ENCODE measurements at places on chromosomes 16 and 17. TPM values are rescaled to one million over a fixed set of nuclear protein-coding genes. Genes with fewer than 3 reads are reported as not detected.

- H3K4me3 ChIP-seq = no peak overlapping the region
- no peak for DNase-seq
- H3K4me1 ChIP-seq = no peaks in the 10 kb centered on the region
These were observed 460.9 kb downstream of the SLC39A11 start for GRCh38 chr17:72631568-72631948.

DNA sequence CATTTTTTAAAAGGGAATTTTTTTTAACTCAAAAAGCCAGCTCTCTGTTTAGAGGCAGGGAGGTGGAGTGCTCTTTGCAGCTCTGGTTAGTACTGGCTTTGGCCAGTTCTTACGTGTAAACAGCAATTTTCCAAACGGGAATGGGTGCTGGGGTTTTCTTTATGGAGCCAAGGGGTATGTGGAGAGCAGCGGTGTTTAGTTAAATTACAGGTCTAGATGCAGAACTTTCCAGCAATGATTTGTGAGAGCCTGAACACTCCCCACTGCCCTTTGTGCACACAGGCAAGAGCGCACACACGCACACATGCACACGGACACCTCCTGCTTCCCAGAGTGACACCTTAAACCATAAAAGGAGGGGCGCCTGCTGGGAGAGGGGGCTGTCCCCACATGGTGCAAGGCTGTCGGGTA, 140.2 kb downstream of the MSI2 start:
- DNase-seq = no peak
- H3K27me3 ChIP-seq = no peaks in the 10 kb centered on the region
- peaks cover 1% of the 10 kb centered on the region for H3K36me3 ChIP-seq
- H3K4me3 ChIP-seq = no peak overlapping the region
- H3K27ac ChIP-seq = no peak overlapping the region
- peaks cover 37% of the 10 kb centered on the region for H3K4me1 ChIP-seq

- H3K27ac ChIP-seq = no peak overlapping the region
- no peaks in the 10 kb centered on the region for H3K4me1 ChIP-seq
- H3K27me3 ChIP-seq = peaks cover 9% of the 10 kb centered on the region
- H3K4me3 ChIP-seq = no peak overlapping the region
These were observed 22.9 kb downstream of the C1QTNF1 start for GRCh38 chr17:79046916-79047280.

DNA sequence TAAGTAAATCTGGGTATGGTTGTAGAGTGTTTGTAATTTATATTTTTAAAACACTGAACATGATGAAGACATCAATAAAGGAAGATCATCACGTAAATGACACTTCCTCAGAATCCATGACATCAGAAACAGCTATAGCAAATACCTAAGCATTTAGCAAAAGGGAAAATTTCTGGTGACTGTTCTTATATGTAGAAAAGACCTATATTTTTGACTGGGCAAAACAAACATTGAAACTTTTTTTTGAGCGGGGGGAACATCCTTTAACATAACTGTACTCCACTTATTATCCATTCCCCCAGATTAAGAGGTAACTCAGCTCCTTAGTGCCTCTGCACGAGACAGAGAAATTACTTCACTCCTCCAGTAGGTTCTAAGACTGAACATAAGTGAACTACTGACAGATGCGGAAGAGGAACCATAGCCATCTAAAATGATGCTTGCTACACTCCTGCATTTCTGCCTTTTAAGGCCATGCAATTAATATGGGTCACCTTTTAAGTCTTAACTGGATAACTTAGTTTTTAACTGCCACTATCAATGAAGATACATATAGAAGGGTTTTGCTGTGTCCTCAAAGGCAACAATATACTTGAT, 9.4 kb downstream of the CRYBA1 start:
- H3K27ac ChIP-seq = no peak overlapping the region
- DNase-seq = no peak
- no peaks in the 10 kb centered on the region for H3K27me3 ChIP-seq
- H3K4me3 ChIP-seq = no peak overlapping the region
- H3K36me3 ChIP-seq = peaks cover 35% of the 10 kb centered on the region

EIF1 gene
- total RNA-seq = 91.0 TPM

KRT12 gene
- not detected for total RNA-seq

Data from SJSA1 (cell line).